ENCODE measurements at places on chromosomes 1 and 21.

GRCh38 chr1:151502035-151502700 is 9.0 kb upstream of the CGN start:
- DNase-seq = no peak

DNA sequence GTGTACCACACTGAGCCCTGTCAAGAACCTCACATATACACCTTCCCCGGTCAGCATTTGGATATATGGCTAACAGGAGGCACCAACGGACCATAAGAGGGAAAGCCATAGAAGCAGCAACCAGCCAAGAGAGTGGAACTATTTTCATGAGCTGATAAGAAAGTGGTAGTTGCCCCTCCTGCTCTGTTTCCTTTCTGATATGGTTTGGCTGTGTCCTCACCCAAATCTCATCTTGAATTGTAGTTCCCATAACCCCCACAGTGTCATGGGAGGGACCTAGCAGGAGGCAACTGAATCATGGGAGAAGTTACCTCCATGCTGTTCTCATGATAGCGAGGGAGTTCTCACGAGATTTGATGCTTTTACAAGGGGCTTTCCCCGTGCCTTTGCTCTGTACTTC is 366.1 kb upstream of the DAB1 start:
- DNase-seq = no peak

DNA sequence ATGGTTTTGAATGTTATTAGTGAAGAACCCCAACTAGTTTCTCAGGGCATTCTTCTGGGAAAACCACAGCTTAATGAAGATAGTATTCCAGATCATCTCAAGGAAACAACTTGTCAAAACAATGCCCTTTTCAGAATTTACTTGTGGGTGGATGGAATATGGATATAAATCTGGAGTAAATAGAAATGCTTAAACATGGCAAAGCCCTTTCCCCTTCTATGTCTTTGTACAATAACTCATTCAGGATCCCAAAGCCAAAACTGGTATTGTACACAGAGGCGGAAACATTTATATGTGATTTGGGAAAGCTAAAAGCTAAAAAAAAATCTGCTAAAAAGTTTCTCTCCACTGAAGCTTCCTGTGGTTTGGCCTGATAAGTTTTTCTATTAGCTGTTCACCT is 55.5 kb upstream of the RGS5 start:
- DNase-seq = no peak

GRCh38 chr1:206887701-206888100 is 9.5 kb upstream of the IL24 start:
- no peak for DNase-seq

Measured in heart right ventricle (tissue), 16 donors.